ENCODE measurements at places on chromosomes 12 and 14. TPM values are rescaled to one million over a fixed set of nuclear protein-coding genes. Genes with fewer than 3 reads are reported as not detected.

- no peaks in the 10 kb centered on the region for H3K36me3 ChIP-seq
- no peaks in the 10 kb centered on the region for H3K27me3 ChIP-seq
- H3K27ac ChIP-seq, result peak overlapping the region; percentile 22
Observed at GRCh38 chr12:105992849-105993740, 145.7 kb downstream of the NUAK1 start.

DNA sequence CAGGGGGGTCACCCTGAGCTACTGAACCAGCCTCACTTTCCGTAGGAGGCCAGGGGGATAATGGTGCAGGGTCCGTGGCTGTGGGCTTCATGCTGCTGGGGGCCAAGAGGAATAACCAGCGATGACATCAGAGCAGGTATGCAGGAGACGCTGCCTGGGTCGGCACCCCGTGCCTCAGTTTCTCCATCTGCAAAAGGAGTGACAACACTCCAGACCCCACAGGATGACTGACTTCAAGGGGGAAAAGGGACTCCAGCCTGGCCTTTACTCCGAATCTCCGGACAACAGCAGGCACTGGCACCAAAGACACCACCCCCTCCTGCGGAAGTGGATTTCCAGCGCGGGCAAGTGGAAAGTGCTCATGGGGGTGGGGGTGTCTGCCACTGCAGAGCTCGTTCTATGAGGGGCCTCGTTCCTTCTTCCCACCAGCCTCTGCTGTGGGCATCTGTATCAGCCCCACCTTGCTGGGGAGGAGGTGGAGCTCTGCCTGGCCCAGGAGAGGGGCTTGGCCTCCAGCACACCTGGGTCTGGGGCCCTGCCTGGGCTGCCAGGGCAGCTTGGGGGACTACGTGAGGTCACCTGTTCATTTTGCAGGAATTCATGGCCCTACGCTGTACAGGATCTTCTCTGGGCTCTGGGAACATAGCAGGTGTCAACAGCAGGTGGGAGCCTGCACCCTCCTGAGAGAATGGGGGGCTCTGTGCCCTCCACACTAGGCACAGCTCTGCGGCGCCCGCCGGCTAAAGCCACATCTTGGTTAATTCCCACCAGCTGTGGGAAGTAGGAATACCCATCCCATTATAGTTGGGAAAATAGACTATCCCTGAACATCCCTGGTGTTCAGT lies 216.6 kb upstream of the C14orf180 start:
- peak; percentile 54 for DNase-seq
- no peaks in the 10 kb centered on the region for H3K27me3 ChIP-seq
- no peak overlapping the region for H3K27ac ChIP-seq
- H3K36me3 ChIP-seq, result no peaks in the 10 kb centered on the region

GRCh38 chr12:8699714-8700113 lies 1.9 kb downstream of the RIMKLB start:
- H3K27me3 ChIP-seq, result no peaks in the 10 kb centered on the region
- H3K4me1 ChIP-seq, result peaks cover 5% of the 10 kb centered on the region
- no peak overlapping the region for H3K4me3 ChIP-seq
- H3K36me3 ChIP-seq, result no peaks in the 10 kb centered on the region

DNA sequence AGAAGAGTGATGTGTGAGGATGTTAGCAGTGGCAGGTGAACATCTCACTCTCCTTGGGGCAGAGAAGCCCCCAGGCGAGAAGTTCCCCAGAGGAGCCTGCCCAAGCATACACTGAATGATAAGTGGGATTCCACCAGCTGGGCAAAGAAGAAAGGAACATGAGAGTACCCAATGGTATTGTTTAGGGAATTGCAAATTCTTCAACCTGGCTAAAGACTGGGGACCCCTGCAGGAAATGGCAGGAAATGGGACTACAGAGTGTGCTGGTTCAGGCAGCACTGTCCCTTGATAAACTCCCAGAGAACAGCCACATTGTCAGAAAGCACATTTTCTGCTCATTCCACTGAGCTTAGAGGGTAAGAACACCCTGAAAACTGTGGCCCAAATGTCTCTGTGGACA lies 121.3 kb downstream of the RPS29 start:
- no peaks in the 10 kb centered on the region for H3K27me3 ChIP-seq
- H3K4me1 ChIP-seq, result no peaks in the 10 kb centered on the region
- H3K36me3 ChIP-seq, result no peaks in the 10 kb centered on the region
- no peak overlapping the region for H3K4me3 ChIP-seq
- H3K27ac ChIP-seq, result no peak overlapping the region
- DNase-seq, result no peak

DNA sequence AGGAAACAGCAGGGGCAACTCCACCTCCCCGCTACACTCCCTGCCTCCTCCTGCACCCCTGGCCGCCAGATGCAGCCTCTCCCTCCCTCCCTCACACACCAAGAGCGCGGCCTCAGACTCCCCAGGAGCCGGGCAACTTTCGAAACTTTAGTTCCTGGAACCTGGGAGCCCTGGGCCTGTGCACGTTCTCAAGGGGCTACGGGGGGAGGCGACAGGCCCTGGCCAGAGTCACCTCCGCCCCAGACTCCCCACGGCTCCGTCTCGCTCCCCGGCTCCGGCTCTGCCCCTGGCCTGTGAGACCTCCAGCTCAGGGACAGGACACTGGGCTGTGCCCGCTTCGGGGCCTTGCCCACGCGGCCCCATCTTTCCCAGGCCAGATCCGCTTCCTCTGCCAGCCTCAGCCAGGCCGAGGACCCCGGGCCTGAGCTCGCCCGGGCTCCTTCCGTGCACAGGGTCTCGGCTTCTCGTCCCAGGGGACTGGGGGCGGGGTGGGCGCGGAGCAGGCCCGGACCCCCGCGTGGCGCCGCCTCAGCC lies 5.5 kb downstream of the AMN start:
- H3K27ac ChIP-seq, result no peak overlapping the region
- H3K36me3 ChIP-seq, result peaks cover 7% of the 10 kb centered on the region
- peaks cover 77% of the 10 kb centered on the region for H3K27me3 ChIP-seq
- H3K4me3 ChIP-seq, result peak overlapping the region; percentile 9
- H3K4me1 ChIP-seq, result peaks cover 34% of the 10 kb centered on the region

- DNase-seq, result peak; percentile 85
- H3K36me3 ChIP-seq, result no peaks in the 10 kb centered on the region
- H3K4me3 ChIP-seq, result peak overlapping the region; percentile 30
- peak overlapping the region; percentile 78 for H3K27ac ChIP-seq
Observed at GRCh38 chr12:122064780-122065588, 13.6 kb upstream of the MLXIP start.

- H3K4me1 ChIP-seq, result no peaks in the 10 kb centered on the region
- no peak overlapping the region for H3K27ac ChIP-seq
- DNase-seq, result no peak
- no peaks in the 10 kb centered on the region for H3K27me3 ChIP-seq
- no peaks in the 10 kb centered on the region for H3K36me3 ChIP-seq
Observed at GRCh38 chr14:52443506-52443905, 108.8 kb downstream of the TXNDC16 start.

DNA sequence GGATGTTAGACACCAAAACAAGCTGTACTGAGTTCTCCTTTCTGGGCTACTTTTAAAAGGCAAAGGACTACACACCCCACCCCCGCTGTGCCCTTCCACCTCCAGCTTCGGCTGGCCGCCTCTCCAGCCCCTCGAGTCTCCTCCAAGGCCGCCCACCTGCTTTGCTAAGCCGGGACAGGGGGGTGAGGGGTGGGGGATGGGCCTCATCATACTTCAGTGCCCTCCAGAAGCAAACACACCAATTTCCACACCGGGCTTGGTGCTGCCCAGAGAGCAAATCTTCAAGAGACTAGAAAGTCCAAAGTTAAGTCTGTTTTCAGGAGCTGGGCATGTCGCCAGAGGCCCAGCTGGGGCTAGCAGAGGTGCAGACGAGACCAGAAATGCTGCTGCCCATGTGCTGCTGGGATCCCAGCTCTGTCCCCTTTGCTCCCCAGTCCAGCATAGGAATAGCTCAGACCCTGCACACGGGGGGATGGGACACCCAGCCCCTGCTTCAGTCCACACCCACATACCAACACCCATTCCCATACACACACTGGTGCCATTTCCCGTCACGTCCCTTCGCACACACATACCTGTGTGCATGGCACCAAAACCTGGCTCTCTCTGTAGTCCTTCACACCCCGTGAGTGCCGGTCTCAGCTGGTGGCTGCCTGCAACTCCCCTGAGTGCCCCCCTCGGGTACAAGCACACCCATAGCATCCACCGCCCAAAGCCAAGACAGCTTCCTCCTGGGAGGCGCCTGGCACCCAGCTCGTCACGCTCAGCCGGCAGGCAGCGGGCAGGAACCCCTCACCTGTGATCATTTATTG lies 1.0 kb downstream of the SLC6A12 start:
- H3K4me3 ChIP-seq, result no peak overlapping the region
- no peak for DNase-seq
- H3K36me3 ChIP-seq, result no peaks in the 10 kb centered on the region
- no peaks in the 10 kb centered on the region for H3K4me1 ChIP-seq
- no peak overlapping the region for H3K27ac ChIP-seq

GRCh38 chr12:49188201-49188915 lies 522 bp downstream of the TUBA1A start:
- peak overlapping the region; percentile 99 for H3K4me3 ChIP-seq
- no peaks in the 10 kb centered on the region for H3K4me1 ChIP-seq
- DNase-seq, result peak; percentile 92
- peaks cover 27% of the 10 kb centered on the region for H3K36me3 ChIP-seq
- H3K27me3 ChIP-seq, result no peaks in the 10 kb centered on the region

- H3K4me3 ChIP-seq, result no peak overlapping the region
- no peaks in the 10 kb centered on the region for H3K4me1 ChIP-seq
- H3K36me3 ChIP-seq, result no peaks in the 10 kb centered on the region
- DNase-seq, result no peak
- no peak overlapping the region for H3K27ac ChIP-seq
Observed at GRCh38 chr14:20755037-20755436, 9.3 kb downstream of the EDDM3A start.

GRCh38 chr12:114858388-114859146 lies 174.6 kb upstream of the TBX3 start:
- H3K4me3 ChIP-seq, result no peak overlapping the region
- no peak for DNase-seq
- H3K36me3 ChIP-seq, result no peaks in the 10 kb centered on the region
- no peaks in the 10 kb centered on the region for H3K27me3 ChIP-seq

Gene GLTP
- total RNA-seq, result 33.5 TPM

Gene SDS
- not detected for total RNA-seq

Gene EML1
- total RNA-seq, result 148 TPM

Gene KRT72
- total RNA-seq, result not detected

Gene BICDL1
- total RNA-seq, result 0.55 TPM
